ENCODE measurements at places on chromosomes 7 and 10. TPM values are rescaled to one million over a fixed set of nuclear protein-coding genes. Genes with fewer than 3 reads are reported as not detected.
A peak's percentile ranks its signal among the peaks of the same experiment; 100 is the strongest.

DNA sequence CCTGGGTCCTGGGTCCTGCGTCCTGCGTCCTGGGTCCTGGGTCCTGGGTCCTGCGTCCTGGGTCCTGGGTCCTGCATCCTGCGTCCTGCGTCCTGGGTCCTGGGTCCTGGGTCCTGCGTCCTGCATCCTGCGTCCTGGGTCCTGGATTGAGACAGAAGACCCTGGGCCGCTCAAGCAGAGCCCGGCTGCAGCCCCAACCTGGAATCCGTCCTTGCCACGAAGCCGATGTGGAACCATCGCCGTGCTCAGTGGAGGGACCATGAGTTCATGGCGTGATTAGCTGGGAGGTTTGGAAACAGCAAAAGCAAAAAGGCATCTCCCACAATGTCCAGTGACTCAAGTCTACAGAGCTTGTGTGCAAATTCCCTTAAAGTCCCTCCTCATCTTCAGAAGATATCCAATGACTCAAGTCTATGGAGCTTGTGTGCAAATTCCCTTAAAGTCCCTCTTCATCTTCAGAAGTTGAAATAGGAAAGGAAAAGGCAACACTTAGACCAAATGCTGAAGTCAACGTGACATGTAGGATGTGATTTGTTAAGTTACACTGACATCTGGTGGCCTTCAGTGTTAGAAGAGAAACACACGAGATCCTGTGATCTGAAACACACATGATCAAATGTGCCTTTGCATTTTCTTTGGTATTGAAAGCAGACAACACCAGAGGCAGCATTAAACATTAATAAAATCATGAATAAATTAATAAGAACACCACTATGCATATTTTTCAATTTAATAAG is 179.9 kb downstream of the PTPRN2 start:
- H3K27me3 ChIP-seq = no peaks in the 10 kb centered on the region
- DNase-seq = no peak
- H3K27ac ChIP-seq = no peak overlapping the region
- H3K4me1 ChIP-seq = no peaks in the 10 kb centered on the region

- no peak overlapping the region for H3K27ac ChIP-seq
- peaks cover 16% of the 10 kb centered on the region for H3K4me1 ChIP-seq
- H3K27me3 ChIP-seq = no peaks in the 10 kb centered on the region
Observed at GRCh38 chr7:2008936-2009540, 223.7 kb downstream of the MAD1L1 start.

DNA sequence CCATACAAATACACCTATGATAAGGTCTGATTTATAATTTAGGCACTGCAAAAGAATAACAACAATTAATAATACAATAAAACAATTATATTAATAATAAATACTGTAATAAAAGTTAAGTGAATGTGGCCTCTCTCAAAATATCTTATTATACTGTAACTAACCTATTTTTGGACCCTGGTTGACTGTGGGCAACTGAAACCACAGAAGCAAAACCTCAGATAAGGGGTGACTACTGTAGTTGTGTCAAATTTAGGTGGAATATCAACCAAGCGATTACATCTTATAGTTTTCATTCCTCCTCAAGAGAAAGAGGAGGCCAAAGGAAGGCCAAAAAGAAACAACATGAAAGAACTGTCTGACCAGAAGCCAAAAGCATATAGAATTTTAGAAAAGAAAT is 103.9 kb downstream of the SKAP2 start:
- no peaks in the 10 kb centered on the region for H3K4me1 ChIP-seq
- no peaks in the 10 kb centered on the region for H3K27me3 ChIP-seq
- H3K27ac ChIP-seq = no peak overlapping the region

- no peaks in the 10 kb centered on the region for H3K36me3 ChIP-seq
- peak overlapping the region; percentile 73 for H3K4me3 ChIP-seq
- no peaks in the 10 kb centered on the region for H3K27me3 ChIP-seq
- peak overlapping the region; percentile 92 for H3K27ac ChIP-seq
- peak; percentile 77 for DNase-seq
Observed at GRCh38 chr7:36153571-36154097, 580 bp downstream of the EEPD1 start.

DNA sequence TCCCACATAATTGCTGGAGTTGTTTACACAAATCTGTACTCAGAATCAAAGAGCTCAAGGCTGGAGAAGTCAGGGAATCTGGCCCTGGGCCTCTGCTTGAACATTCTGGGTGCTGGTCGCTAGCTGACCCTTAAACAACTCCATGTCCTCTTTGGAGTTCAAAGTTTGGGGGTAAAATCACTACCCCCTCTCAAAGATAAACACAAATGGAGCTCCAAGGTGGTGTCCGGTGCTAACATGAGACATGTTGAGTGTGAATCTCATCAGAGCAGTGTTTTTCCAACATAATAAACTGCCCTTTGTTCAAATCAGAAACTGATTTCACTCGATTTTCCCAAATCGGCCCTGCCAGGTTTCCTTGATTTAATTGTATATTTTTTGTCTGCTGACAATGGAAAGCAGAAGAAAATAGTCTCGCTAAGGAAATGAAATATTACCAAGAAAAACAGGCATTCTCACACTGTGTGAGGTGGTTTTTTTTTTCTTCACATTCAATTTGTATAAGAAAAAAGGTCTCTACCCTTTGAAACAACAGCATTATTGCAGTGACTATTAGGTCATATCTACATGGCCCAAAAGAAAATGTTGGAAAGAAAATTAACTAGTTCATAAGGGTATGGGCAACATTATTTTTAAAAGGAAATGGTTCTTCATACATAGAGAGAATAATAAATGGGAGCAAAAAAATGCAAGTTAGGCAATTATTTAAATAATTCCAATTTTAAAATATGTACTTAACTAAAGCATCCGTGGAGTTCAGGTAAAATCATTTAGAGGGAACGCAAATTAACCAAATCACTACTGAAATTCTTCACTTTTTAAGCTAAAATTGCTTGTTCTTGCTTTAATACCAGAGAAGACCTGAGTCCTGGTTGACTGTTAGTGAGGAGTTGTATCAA is 56.1 kb upstream of the CAPZA2 start:
- no peaks in the 10 kb centered on the region for H3K36me3 ChIP-seq
- peak overlapping the region; percentile 64 for H3K27ac ChIP-seq
- no peaks in the 10 kb centered on the region for H3K4me1 ChIP-seq
- H3K4me3 ChIP-seq = no peak overlapping the region

GNG11 gene
- total RNA-seq = 12.9 TPM

CRTAC1 gene
- total RNA-seq = 1.5 TPM

Measured in sigmoid colon (tissue), 7 donors.